ENCODE measurements at places on chromosomes 3 and 15.
A peak's percentile ranks its signal among the peaks of the same experiment; 100 is the strongest.

- no peak for DNase-seq
These were observed 11.3 kb upstream of the KAT2B start for GRCh38 chr3:20028905-20029331.

GRCh38 chr3:177881351-177881750, 654.9 kb upstream of the KCNMB2 start:
- DNase-seq = no peak

GRCh38 chr15:89129123-89129815, 41.0 kb downstream of the ABHD2 start:
- DNase-seq = peak; percentile 31

DNA sequence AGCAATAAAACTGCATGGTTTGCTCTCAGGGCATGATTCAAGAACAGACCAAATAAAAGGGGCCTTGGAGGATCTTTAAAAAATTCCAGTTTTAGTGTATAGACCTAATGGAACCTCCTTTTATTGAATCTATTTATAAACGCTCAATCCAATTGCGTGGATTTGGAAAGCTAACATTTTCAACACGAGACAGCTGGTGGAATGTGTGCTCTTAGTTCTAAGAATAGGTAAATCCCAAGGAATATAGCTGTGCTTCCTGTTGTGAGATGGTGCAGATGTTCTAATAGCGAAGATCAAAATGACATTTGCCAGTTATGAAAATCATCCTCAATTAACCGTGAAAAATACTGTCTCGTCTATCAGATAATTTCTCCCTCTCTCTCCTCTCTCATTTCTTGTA, 192.5 kb downstream of the ATP10A start:
- DNase-seq = no peak

DNA sequence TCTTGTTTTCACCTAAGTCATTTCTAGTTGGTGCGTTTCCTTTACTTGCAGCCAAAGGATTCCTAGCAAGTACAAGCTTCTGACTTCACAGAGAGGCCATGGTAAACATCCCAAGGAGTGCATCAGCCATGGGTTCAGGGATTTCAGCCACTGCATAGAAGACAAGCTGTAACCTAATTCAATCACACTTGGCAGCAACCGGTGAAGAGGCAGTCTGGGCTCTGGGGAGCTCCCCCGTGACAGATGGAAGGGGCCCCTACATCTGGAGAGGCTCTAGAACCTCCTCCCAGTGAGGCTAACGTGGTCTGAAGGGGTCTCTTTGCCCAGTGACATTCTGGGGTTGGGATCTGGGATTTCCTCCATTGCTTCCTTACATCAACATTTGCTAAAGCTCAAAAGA, 8.4 kb upstream of the SNRPA1 start:
- no peak for DNase-seq

- DNase-seq = no peak
These were observed 682.2 kb upstream of the BCHE start for GRCh38 chr3:166519443-166519842.

Measured in activated CD4-positive, alpha-beta T cell treated with anti-CD3 and anti-CD28 coated beads for 24 hours (primary cell).